ENCODE measurements at places on chromosomes 7 and 10.

DNA sequence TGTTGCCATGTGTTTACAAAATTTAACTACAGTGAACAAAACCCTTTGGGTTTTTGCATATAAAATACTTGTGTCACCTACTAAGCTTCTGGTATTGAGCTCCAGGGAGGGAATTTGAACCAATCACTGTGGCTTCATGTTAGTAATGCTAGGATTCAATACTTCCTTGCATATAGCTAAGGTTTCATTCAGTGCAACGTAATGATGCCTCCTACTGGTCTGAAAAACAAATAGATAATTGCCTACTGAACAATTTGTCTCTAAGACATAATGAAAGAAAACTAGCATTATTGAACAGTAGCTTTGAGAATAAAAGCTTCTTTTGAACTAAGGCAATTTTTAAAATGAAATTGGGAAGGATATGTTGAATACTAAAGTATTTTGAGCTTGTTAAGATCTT is 244.4 kb downstream of the ZWINT start:
- DNase-seq: no peak

- no peak for DNase-seq
Observed at GRCh38 chr7:96354881-96355280, 33.0 kb upstream of the SLC25A13 start.

GRCh38 chr10:15681076-15681475 is 38.6 kb downstream of the ITGA8 start:
- DNase-seq: no peak

DNA sequence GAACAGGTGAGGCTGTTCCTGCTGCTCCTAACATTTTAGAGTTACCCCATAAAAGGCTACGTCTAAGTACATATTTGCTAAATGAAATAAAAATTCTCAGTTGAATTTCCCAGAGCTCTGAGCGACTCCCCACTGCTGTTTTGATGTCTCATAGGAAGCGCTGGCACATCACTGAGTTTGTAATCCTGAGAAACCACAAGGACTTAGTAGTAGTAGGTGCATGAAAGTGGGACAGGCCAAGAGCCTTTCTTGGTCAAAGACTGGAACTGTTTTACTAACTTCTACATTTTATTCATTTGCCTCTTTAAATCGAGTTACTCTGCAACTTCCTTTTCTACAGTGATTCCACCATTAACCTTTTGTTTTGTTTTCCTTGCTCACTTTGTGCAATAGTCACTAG is 85.9 kb downstream of the XPNPEP1 start:
- DNase-seq: no peak

DNA sequence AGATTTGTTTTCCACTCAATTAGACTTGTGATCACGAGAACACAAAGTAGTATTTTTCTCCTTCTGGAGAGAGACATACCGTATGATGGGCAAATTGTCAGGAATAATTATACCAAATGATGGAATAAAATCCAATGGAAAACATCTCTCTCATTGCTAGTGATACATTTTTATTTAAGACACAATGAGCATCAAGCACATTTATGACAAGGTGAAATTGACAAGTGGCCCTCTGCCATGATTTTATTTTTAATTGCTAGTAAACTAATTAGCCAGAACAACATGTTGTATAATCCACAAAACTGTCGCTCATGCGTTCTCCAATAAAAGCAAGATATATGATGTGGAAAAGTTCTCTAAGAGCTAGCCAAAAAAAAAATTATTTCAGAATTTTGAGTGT is 620.8 kb downstream of the AUTS2 start:
- no peak for DNase-seq

- DNase-seq: no peak
Observed at GRCh38 chr10:117612113-117612512, 69.6 kb downstream of the EMX2 start.

- DNase-seq: no peak
Observed at GRCh38 chr7:141676618-141677017, 25.3 kb downstream of the DENND11 start.

GRCh38 chr7:142130267-142130666 is 18.7 kb downstream of the MGAM2 start:
- no peak for DNase-seq

GRCh38 chr7:138917771-138918170 is 63.4 kb downstream of the KIAA1549 start:
- no peak for DNase-seq

DNA sequence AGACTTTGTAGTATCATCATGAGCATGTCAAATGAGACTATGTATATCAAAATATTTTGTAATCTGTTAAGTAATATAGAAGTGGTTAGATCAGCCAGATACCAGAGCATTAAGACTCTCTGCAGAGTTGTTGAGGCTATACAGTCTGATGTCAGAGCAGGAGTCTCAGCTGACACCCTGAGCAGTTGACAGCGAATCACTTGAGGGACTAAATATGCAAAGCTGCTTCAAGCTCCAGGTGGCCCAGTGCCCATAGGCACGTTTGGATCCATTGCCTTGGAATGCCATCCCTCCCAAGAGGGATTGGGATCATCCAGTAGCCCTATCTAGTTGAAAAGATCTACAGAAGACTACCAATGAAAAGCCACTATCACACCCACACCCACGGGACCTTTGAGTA is 210.2 kb downstream of the TAX1BP1 start:
- DNase-seq: no peak

GRCh38 chr7:22729180-22729825 is 2.3 kb downstream of the IL6 start:
- no peak for DNase-seq

DNA sequence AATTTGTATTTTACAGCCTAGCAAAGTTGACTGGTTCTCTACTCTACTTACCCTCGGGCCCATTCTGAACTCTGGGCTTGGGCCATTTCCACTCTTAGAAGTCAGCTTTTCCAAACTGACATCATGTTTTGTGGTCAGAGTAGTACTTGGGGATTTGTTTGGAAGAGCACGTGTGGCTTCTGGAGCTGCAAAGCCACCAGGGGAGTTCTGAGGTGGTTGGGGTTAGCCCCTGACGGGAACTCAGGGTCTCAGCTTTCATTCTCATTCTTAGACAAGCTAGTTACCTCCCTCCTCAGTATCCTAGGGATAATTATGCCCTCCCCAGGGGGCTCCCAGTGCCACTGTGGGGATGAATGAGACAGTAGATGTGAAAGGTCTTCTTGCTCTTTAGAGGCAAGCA is 647.7 kb upstream of the GALNT17 start:
- DNase-seq: no peak

DNA sequence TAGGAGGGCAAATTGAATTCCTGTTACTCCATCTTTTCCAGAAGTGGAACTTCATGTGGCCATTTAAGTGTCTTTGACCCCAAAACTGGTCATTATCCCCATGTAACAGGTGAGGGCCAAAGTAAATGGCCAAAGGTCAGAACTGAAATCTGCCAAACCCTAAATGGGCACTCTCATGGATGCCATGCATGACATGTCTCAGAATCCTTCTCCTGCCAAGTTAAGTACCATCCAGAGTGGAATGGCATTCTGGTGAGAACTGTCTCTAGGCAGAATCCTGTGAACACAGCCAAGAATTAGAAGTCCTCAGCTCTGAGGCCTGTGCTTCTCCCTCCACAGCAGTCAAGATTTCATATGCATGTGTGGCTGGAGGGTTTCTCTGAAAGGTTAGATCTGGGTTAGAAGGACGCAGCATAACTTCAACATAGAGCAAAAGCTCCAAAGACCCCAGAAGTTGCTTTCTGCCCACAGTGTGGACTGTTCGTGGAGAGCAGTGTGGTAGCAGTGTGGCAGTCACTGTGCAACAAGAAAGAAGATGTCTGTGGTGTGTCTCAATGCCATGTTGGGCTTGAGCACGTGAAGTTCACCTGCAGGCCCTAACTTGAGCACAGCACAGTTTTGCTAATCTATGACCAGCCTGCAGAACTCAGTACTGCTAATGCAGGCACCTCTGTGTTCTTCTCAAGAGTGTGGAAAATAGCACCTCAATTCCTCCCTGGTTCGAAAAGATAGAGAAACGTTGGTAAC is 121.3 kb downstream of the ADCY1 start:
- DNase-seq: no peak

DNA sequence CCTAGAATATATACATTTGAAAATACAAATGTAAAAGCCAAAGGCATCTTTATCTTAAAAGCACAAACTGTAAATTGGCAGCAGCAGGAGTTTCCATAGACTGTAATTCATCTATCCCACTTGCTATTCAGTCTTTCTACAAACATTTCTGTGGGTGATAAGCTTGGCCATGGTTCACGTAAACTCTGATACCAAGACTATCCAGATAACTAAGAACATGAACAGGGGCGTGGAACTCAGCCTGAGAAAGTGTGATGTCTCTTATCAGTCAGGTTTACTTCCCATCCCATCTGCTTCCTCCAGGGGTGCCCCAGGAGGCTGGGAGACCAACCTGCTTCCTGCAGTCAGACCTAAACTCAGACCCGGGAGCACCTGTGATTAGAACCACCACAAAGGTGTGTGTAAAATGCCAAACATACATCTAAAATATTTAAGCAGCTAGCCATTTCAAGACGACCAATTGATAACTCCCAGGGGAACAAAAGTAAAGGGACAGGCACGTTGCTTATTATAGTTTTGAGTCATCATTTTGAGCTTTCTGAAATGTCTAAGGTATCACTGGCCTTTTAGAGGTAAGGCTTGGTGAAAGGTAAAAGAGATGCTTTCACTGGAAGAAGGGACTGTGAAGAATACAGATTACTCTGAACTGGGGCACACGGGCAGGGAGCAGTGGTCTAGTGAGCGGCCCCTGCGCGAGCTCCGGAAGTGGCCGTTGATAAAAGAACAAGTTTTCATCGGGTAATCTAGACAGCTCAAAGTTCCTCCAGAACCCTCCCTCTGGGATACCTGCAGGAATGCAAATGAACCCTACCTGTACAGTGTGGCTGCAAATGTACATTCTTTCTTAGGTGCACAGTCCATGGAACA is 51.5 kb downstream of the RSU1 start:
- DNase-seq: no peak

DNA sequence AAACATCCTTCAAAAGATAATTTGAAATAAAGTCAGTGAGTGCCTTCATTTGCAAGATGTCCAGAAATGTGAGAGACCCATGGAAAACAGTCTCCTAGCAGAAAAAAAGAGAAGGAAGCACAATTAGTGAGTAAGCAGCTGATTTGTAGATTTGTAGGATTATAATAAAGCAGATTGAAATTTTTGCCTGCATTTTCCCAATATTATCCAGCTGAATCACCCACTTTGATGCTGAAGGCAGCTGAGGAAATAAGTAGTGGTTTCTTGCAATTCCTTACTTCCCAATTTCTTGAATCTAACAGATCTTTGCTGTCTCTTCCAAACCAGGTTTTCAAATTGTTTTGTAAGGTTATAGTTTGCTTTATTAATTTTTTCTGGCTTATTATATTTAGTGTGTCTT is 181.4 kb downstream of the GNAT3 start:
- no peak for DNase-seq

- no peak for DNase-seq
Observed at GRCh38 chr10:17140386-17140761, 10.8 kb upstream of the CUBN start.

GRCh38 chr7:152876749-152877148 is 117.2 kb downstream of the ACTR3B start:
- DNase-seq: no peak

DNA sequence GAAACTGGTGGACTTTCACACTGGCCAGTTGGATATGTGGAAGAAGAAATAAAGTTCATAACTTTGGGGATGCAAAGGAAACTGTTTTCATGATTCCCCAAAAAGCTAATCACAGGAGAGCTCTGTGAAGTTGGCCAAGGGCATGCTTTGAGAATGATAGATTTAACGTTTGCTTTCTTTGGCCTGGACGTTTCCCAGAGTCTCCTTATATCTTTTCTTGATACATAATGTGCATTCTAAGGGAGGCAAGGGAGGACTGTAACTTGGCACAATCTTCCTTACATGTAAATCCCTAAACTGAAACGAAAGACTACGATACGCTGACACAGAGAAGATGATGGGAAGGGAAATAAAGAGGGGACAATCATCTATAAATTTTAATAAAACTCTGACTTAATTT is 176.5 kb upstream of the INHBA start:
- DNase-seq: no peak

GRCh38 chr10:31296754-31297153 is 22.3 kb upstream of the ZEB1 start:
- DNase-seq: no peak

GRCh38 chr7:122515404-122515803 is 183.5 kb downstream of the RNF133 start:
- DNase-seq: no peak

DNA sequence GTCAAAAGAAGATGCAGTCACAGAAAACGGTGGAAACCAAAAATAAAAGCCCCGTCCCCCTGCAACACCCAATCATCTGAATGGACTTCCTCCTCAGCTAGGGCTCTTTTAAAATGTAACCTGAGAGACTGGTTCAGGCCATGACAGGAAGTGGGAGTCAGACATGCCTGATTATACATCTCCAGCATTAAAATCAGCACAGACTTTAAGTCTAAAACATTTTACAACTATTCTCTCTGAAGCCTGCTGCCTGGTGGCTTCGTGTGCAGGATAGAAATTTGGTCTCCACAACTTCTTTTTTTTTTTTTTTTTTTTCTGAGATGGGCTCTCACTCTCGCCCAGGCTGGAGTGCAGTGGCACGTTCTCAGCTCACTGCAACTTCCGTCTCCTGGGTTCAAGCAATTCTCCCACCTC is 30.3 kb downstream of the HACD1 start:
- no peak for DNase-seq

- no peak for DNase-seq
Observed at GRCh38 chr7:46619723-46620310, 698.7 kb upstream of the IGFBP3 start.

DNA sequence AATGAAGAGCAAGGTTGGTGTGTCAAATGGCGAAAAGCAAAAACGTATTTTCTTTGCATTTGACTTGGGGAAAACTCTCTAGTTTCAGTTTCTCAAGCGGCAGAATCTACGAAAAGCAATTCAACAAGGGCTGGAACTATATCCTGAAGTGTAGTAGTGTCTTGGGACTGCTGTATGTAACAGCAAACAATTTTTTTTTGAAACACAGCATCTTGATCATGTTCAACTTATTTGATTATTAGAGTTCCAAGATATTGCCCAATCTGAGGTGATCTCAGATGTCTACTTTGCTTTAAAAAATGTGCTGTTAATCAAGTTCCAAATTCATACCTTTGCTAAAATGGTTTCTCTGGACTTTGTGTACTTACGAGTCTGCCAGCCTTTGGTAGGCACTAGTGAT is 120.6 kb downstream of the ZWINT start:
- no peak for DNase-seq

- no peak for DNase-seq
Observed at GRCh38 chr10:73339436-73339835, 19.2 kb downstream of the CFAP70 start.
